LHCN-M2 (cell line): ENCODE measurements at places on chromosomes 4 and X. TPM values are rescaled to one million over a fixed set of nuclear protein-coding genes. Genes with fewer than 3 reads are reported as not detected.

GRCh38 chr4:123701131-123701575 lies 304.6 kb downstream of the SPRY1 start:
- DNase-seq = peak; percentile 43

Gene CPE
- total RNA-seq = 2.3 and 3.6 TPM in 2 replicates

Gene TNIP3
- total RNA-seq = 0.06 TPM in 1 of 2 replicates, not detected in the other

GRCh38 chr4:26028793-26029567 lies 115.0 kb downstream of the SMIM20 start:
- DNase-seq = no peak

- no peak for DNase-seq
Measured at GRCh38 chr4:87262886-87263285, 42.5 kb upstream of the KLHL8 start.

GRCh38 chr4:74619931-74620702 lies 174.2 kb downstream of the BTC start:
- peak; percentile 47 for DNase-seq

Gene ATOH1
- not detected in 2 replicates for total RNA-seq

- no peak for DNase-seq
Measured at GRCh38 chr4:154471526-154472331, 19.9 kb downstream of the DCHS2 start.

Gene MTNR1A
- not detected in 2 replicates for total RNA-seq

Gene GAB3
- total RNA-seq = 2.4 and 12.5 TPM in 2 replicates

GRCh38 chr4:26785810-26786209 lies 74.8 kb upstream of the STIM2 start:
- no peak for DNase-seq

Gene CT45A1
- total RNA-seq = not detected in 2 replicates

- no peak for DNase-seq
Measured at GRCh38 chr4:102076622-102077021, 268.7 kb downstream of the SLC39A8 start.

DNA sequence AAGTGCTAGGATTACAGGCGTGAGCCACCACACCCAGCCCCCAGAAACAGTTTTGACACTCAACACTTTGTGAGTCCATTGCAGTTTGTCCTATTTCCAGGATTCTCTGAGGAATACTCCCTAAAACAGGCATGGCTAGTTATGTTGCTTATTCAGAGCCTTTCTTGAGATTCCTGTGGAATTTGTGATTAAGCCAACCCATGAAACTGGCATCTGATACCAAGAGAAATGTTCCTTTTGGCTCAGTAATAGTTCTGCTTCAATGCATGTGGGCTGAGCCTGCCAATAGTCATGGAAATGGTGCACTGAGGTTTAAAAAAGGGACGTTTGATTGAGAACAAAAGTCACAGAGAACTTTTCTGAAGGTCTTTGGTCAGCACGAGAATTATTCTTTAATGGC lies 241.7 kb downstream of the PPP1R2C start:
- DNase-seq = no peak
